ENCODE measurements at places on chromosomes 6 and 20.

GRCh38 chr6:1609648-1610496 is at the start of gene FOXC1:
Gene FOXC1, plus strand, starts transcription at chr6:1609915. Its CDS starts 531 bp downstream, at chr6:1610446.
- no peak for DNase-seq

DNA sequence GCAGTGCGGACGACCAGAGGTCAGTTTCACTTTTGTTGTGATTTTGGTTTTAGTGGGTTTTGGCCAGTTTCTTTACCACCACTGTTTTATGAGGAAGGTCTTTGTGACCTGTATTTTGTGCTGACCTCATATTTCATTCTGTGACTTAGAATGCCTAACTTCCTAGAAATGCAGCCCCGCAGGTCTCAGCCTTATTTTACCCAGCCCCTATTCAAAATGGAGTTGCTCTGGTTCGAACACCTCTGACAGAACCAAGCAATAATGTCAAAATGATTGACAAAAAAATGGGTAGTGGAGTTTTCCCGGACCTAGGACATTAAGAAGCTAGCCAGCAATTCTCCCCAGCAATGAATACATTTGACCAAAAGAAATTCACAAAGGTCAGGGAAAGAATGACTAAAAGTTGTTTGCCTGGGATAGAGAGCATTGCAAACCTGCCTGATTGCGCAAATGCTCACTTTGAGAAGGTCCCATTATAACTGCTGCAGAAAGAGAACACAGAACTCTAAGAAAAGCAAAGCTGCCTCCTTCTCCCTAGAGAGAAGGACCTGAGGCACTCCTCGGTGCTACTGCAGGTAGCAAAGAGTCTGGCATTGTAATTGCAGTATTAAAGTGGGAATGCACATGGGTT is 288.8 kb downstream of the ADGB start:
- DNase-seq, result no peak

- DNase-seq, result no peak
Observed at GRCh38 chr20:54237116-54237943, 29.4 kb downstream of the PFDN4 start.

DNA sequence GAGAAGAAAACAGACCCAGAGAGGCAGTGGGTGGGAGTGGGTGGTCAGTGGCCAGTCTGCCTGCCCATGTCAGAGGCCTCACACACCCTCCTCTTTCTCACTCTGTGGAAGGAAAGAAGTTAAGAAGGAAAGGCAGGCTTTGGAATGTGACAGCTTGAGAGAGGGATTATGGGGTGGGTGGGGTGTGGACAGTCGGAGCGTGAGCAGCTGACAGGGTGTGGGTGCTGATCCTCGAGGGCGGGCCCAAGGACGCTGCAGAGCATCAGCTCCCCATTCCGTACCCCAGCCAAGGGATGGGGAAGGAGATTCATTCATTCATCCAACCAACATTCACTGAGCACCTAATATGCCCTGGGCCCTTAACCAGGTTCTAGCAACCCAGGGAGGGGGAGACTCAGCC is 4.8 kb downstream of the TGM6 start:
- DNase-seq, result no peak

- no peak for DNase-seq
Observed at GRCh38 chr6:50663806-50664205, 49.5 kb upstream of the TFAP2D start.

DNA sequence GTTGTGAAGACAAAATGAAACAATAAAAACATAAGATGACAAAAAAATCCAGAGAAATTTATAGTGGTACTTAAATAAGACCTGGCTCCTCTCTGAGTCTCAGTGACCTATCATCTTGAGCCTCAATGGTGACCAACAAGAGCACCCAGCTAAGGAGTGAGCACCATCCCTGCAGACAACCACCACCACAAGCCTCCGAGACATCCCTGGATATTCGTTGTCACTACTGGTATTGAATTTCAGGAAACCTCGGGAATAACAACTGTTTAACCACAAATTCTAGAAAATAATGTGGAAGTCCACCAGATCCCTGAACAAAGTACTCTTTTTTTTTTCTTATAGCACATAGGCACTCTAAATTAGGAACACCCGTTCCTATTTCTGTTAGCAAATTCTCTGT is 32.2 kb upstream of the ADGRF5 start:
- DNase-seq, result no peak

GRCh38 chr20:17759449-17759848 is 59.7 kb downstream of the BANF2 start:
- DNase-seq, result no peak

DNA sequence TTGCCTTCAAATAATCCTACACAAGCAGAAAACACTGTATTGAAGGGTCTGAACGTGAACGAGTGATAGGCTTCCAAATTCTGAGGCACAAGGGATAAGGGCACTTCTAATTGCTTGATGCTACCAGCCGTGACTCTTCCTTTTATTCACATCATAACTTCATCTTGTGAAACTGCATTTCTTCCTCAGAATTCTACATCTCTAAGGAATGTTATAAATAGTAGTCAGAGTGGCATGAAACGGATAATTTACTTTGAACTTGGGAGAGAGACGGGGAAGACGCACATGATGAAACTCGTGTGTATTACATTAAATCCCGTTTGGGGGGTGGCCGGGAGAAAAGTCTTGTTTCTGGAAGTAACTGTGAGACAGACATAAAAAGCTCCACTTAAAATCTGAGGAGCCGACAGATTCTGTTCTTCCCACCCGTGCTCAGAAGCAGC is 754 bp downstream of the HDDC2 start:
- no peak for DNase-seq

DNA sequence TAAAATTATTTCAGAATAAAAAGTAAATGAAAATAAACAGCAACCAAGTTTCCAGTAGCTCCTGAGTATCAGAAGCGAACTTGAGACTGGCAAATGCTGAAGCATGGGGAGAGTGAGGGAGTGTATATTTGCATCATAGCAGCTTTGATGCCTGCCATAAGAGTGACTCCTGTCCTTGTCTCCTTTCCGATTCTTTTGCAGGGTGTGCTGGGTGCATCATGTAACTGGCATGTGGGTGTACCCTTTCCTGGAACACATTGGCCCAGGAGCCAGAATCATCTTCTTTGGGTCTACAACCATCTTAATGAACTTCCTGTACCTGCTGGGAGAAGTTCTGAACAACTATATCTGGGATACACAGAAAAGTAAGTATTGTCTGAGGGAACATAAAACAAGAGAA is 117.4 kb downstream of the ADAT2 start:
- no peak for DNase-seq

DNA sequence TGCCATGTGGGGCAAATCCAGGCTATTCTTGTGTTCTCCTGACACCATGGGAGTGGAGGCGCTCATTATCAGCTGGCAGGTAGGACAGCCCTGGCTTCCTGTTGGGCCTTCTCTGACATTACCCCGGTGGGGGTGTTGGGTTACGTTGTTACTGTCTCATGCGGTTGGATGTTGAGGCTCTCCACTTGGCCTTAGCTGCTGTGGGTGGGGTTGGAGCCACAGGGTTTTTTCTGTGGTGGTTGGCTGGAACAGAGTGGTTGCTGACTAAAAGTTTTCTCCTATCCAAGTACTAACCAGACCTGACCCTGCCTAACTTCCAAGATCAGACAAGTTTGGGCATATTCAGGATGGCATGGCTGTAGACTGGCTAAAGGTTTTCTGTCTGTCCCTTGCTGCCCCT is 20.2 kb downstream of the RIPK1 start:
- DNase-seq, result no peak

GRCh38 chr6:170137176-170137891 is 153.5 kb downstream of the DLL1 start:
- no peak for DNase-seq

DNA sequence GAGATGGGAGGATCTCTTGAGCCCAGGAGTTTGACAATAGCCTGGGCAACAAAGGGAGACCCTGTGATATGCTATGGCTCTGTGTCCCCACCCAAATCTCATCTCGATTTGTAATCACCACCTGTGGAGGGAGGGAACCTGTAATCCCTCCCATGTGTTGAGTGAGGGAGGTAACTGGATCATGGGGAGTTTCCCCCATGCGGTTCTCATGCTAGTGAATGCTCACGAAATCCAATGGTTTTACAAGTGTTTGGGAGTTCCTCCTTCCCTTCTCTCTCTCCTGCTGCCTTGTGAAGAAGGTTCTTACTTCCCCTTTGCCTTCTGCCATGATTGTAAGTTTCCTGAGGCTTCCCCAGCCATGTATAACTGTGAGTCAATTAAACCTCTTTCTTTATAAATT is 3.4 kb downstream of the NUDT3 start:
- no peak for DNase-seq

DNA sequence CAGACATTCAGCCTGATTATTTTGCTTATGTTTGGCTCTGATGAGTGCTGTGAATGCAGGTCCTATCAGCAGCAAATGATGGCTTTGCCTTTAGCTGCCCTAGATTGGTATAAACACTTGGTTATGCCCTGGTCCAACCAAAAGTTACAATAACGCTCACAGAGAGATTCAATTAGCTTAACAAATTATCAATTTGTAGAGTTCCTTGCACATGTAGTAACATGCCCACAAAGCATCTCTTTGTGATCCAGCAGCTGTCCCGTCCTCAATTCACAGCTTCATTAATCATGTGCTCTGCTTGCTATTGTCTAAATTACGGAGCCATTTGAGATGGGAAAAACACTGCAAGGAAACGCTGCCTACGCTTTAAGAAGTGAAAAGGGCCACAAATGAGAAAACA is 457.9 kb downstream of the HDGFL1 start:
- DNase-seq, result peak; percentile 62

GRCh38 chr20:2806351-2806701 is 5.9 kb upstream of the CPXM1 start:
- DNase-seq, result no peak

DNA sequence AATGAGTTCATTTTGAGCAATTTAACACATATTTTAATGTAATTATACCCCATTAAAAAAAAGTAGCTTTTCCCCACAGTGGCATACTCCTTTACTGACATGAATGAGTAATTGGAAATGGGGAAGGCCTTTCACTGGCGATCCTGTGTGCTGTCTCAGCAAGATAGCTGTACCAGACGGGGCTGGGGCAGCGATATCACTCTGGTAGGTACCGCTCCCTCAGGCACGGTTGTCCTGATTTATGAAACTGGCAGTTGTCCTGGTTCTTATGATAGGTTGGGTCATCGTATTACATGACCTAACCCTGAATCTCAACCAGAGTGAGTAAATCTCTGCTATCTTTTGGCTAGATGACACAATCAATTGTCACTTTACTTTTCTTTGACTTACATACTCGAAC is 355.0 kb upstream of the MAP3K7 start:
- DNase-seq, result no peak

Measured in nucleus accumbens (tissue), 56 donors.